ENCODE measurements at places on chromosomes 3 and 15.

GRCh38 chr15:39948817-39949216 lies 14.9 kb downstream of the EIF2AK4 start:
- DNase-seq, result no peak

GRCh38 chr3:106345353-106346027 lies 476.7 kb upstream of the CBLB start:
- no peak for DNase-seq

DNA sequence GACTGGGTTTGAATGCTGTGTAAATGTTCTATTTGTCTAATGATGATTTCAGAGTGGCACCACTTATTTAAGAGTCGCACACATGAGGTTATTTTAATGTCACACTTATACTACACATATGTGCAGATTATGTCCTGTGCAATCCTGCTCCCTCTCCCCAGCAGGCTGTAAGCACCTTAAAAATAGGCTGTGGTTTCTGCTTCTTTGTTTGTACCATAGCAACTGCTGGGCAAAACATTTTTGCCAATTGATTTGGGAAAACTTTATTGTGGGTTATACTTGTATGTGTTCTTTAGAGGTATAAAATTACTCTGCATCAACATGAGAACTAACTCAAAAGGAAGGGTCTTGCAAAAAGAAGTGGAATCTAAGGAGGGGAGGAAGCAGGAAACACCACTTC lies 318.5 kb downstream of the NTRK3 start:
- no peak for DNase-seq

DNA sequence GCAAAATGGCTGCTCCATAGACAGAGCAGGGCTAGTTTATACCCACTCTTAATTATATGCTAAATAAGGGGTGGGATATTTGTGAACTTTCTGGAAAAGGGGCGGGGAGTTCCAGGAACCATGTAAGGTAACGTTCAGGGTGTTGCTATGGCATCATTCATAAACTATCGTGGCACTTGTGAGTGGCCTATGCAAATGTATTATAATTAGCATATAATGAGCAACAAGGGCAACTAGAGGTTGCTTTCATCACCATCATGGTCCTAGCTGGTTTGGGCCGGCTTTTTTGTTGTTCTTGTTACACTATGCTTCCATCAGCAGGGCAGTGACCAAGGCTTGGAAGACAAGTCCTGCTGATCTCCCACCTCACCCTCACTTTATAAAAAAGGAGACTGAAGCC lies 43.2 kb upstream of the FGD5 start:
- no peak for DNase-seq

GRCh38 chr3:23926246-23926645 lies 9.3 kb downstream of the RPL15 start:
- no peak for DNase-seq

DNA sequence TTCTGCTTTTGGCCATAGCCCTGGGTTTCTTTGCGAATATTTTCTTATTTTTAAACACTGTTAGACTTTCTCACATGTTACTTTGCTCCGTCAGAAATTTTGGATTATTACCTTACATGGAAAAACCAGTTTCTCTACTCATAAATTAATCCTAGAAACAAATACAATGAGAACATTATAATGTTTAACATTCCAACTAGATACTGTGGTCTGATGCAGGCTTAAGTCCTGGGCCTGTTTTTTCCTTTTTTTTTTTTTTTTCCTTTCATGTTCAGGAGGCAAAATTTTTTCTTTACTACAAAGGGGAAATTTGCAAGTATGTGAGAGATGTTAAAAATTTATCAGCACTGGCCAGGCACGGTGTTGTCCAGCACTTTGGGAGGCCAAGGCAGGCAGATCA lies 28.9 kb downstream of the POPDC2 start:
- no peak for DNase-seq

GRCh38 chr3:60094392-60094947 lies 1044.6 kb upstream of the CFAP20DC start:
- DNase-seq, result no peak

GRCh38 chr3:151210676-151211381 lies 7.8 kb upstream of the GPR171 start:
- no peak for DNase-seq

GRCh38 chr15:100132309-100132708 lies 209.5 kb downstream of the ADAMTS17 start:
- no peak for DNase-seq

Measured in esophagus squamous epithelium (tissue), 5 donors.